Activated T-cell treated with anti-CD3 and anti-CD28 coated beads for 1 hour (primary cell): ENCODE measurements at places on chromosomes 7 and 10.

GRCh38 chr10:18158773-18159265 lies 18.6 kb downstream of the CACNB2 start:
- DNase-seq: no peak

DNA sequence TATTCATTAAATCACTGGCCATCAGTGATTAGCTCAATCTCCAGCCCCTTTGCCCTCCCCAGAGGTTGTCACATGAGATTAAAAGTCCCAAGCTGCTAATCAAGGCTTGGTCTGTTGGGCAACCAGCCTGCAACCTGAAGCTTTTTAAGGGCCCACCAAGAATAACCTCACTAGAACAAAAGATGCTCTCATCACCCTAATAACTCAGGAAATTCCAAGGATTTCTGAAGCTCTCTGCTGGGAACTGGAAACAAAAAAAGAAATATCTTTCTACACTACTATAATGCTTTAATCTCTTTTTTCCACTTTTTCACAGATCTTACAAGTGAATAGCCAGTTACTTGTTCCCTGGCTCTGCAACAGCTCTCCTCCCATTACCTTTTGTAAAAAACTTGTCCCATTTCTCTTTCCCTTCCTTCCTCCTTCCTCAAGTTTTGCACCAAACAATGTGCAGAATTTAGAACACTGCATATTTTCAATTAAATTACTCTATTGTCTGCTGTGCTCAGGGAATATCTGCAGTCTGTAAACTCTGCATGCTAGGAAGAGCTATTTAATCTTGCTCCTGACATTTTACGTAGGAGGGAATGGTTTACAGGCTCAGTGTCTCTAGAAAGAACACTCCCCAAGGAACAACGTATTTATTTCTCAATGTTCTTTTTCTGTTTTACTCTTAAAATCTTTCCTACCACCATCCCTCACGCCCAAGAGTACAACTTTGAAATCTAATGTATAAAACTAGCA lies 169.1 kb downstream of the IMMP2L start:
- no peak for DNase-seq

DNA sequence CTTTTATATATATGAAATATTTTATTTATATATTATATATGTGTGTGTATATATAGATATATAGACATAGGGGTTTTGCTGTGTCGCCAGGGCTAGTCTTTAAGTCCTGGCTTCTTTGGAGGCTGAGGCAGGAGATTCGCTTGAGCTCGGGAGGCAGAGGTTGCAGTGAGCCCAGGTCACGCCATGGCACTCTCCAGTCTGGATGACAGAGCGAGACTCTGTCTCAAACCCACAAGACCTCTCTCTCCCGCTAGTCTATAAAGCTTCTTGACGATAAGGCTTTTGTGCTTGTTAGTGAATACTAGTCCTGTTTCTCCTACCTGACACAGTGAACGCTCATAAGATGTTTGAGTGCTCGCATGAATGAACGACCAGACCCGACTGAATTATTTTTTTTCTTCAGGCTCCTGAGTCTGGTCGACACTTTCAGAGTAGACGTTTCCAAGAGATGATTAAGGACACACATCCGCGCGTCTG lies 577 bp upstream of the DDX21 start:
- DNase-seq: no peak

- no peak for DNase-seq
Observed at GRCh38 chr10:11048707-11049278, 31.1 kb downstream of the CELF2 start.

GRCh38 chr10:70676511-70676910 lies 4.2 kb downstream of the ADAMTS14 start:
- no peak for DNase-seq

GRCh38 chr10:24887855-24888231 lies 64.6 kb downstream of the PRTFDC1 start:
- no peak for DNase-seq

GRCh38 chr10:23354630-23355279 lies 10.2 kb upstream of the C10orf67 start:
- DNase-seq: no peak

DNA sequence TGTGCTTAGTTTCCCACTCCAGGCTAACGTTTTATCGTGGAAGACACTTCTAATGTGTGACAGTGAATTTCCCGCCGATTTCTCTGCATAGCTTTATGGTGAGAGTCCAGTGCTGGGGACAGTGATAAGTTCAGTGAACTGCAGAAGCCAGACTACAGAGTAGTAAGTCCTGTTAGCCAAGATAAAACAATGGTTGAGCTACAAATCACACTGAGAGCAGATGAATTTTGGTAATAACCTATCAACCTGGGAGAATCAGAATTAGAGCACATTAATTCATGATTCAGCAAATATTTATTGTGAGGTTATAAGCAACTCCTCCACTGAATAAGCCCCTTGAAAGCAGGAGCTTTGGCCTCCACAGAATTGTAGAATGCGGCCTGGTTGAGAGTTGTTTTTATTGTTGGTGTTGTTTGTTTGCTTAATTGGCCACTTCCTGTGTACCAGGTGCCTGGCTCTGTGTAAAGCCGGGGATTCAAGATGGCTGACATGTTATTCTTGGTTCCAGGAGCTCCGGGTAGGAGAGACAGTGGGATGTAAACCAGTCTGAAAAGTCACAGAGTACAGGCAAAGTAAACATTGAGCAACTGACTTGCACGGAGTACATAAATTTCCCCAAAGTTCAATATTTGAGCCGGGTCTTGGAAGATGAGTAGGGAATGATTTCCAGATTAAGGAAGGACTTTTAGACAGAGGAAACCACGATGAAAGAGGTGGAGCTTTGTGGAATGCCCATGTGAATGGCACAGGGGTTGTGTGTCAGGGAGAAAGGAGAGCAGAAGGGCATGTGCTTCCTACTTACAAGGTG lies 112.7 kb downstream of the SNX10 start:
- DNase-seq: no peak

GRCh38 chr7:111004310-111004901 lies 86.5 kb upstream of the LRRN3 start:
- no peak for DNase-seq
